ENCODE measurements at places on chromosomes 2 and 18.

- DNase-seq: no peak
These were observed 5.7 kb upstream of the KLHL29 start for GRCh38 chr2:23379220-23379695.

DNA sequence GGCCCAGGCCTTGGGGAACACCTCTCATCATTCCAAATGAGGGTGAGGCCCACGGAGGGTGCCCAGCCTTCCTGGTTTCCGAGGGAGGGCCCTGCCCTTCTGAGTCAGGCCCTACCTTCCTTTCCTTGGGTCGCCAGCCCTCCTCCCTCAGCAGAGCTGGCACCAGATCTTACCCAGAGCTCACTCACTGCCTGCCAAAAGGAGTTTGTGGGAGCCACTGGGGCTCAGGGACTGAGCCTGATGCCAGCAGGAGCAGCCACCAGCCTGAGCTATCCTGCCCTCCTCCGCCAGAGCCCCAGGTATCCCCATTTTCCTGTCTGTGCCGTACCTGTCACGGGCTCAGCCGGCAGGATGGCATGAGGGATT, 64.1 kb downstream of the NRP2 start:
- DNase-seq: no peak

GRCh38 chr2:149611100-149611820, 23.7 kb upstream of the MMADHC start:
- no peak for DNase-seq

- no peak for DNase-seq
These were observed 29.3 kb downstream of the PELI1 start for GRCh38 chr2:64114912-64115277.

- DNase-seq: no peak
These were observed 106.3 kb downstream of the TTN start for GRCh38 chr2:178700922-178701342.

DNA sequence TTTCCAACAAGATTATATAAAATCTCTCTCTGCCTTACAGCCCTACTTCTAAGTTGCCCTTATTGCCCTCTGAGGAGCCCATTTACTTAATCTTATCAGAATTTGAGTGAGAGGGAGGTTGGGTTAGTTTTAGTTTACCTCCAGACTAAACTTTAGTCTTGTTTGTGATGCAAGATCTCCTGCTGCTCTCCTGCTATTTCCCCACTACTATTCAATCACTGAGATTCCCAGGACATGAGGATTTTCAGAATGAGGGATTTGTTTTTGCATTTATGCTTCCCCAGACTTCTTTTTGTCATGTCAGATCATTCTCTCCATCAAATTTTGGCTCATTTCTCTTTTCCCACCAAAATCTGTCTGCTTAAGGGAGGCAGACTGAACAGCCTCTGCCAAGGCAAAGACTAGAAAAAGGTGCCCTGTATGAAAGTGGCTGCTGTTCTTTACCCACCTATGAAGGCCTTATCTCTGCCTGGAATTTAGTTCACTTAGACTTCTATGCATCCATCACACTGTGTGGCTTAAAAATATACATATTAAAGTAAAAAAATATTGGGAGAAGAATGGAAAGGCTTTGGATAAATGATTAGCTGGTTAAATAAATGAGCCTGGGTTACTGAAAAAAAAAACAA, 401.3 kb downstream of the PID1 start:
- DNase-seq: no peak

GRCh38 chr18:67771271-67771670, 254.8 kb upstream of the DSEL start:
- DNase-seq: no peak

GRCh38 chr2:241546771-241547498, 11.6 kb upstream of the BOK start:
- DNase-seq: no peak

- DNase-seq: no peak
These were observed 64.1 kb downstream of the CCDC93 start for GRCh38 chr2:117949806-117950205.

GRCh38 chr2:64295326-64296139, 151.3 kb upstream of the PELI1 start:
- DNase-seq: no peak

DNA sequence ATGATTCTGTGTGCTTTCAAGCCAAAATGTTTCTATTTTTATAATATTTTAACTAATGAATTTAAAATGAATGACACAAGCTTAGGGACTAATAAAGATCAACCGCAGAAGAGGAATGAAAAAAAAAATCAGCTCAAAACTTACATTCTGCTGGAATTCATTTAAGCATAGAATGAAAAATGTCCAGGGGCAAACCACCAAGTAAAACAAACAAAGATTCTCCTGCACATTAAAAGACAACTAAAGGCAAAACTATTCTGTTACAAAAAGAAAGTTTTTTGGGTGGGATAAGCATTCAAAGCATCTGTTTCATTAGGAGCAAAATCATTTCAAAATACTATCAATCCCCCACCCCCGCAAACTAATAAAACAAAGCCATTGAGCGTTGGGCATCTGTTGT, 99.3 kb upstream of the SOX11 start:
- no peak for DNase-seq

- no peak for DNase-seq
These were observed 20.6 kb downstream of the NPAS2 start for GRCh38 chr2:100840519-100840918.

GRCh38 chr2:6337472-6337820, 528.3 kb downstream of the CMPK2 start:
- DNase-seq: no peak

DNA sequence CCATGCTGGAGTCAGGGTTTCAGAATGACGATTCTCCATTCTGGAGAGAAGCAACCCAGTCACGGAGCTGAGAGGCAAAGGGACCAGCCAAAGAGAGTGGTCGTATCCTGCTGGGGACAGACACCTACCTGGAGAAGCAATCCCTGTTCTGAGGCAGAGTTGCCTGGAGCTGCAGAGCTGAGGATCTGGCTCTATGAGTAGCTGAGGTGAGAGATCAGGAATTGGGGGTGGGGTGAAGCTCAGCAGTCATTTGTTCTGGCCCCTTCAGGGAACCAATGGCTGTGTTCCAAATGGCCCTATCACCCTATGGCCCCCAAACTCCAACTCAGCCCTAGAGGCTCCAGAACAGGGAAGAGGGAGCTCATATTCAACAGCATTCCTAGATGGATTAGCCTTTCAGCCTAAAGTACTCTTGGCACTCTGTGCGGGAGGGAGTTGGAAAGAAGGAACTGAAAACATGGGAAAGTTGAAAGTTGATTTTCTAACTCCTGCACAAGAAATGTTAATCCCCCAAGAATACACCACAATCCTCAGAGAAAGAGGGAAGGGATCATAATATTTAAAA, 3.3 kb upstream of the ATRAID start:
- no peak for DNase-seq

DNA sequence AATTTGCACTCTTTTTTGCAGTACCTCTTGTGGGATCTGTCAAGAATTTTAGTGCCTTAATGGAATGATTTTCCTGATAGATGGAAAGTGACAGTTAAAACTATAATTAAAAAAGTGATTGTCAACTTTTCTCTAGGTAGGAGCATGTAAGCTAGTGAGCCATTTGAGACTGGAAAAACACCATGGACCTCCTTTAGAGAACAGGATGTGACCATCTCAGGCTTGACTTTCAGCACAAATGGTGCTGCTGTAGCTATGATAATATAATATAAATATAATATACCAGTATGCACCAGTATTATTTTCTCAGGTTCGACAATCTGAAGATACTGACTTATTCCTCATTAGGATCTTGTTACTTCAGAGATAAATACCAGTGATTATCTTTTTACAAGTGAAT, 27.8 kb downstream of the ZNF236 start:
- DNase-seq: no peak

DNA sequence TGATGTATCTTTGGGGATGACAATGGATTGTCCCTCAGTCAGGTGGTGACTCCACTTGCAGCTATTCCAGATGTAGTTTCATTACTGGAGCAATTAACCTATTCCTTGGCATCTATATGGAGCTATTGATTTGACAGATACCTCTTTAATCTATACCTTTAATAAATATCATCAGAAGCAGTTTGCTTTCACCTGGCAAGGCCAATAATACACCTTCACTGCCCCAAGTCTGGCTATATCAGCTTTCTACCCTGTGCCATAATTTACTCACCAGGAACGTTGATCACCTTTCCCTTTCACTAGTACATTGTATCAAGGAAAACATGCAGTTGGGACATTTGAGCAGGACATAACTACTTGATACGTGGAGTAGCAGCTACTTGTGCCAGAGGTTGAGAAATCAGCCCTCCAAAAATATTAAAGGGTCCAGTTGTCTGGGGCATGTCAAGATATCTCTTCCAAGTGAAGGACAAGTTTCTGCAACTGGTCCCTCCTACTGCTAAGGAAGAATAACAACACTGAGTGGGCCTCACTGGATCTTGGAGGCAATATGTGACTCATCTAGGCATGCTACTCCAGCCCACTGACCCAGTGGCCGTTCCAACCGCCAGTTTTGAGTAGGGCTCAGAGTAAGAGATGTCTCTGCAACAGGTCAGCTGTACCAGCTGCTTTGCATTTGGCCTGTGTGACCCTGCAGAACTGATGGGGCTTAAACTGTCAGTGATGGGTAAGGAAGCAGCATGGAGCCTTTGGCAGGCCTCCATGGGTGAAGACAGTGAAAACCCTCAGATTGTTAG, 67.0 kb downstream of the PSMG2 start:
- DNase-seq: no peak

GRCh38 chr2:192004188-192004963, 157.5 kb upstream of the CAVIN2 start:
- DNase-seq: no peak

DNA sequence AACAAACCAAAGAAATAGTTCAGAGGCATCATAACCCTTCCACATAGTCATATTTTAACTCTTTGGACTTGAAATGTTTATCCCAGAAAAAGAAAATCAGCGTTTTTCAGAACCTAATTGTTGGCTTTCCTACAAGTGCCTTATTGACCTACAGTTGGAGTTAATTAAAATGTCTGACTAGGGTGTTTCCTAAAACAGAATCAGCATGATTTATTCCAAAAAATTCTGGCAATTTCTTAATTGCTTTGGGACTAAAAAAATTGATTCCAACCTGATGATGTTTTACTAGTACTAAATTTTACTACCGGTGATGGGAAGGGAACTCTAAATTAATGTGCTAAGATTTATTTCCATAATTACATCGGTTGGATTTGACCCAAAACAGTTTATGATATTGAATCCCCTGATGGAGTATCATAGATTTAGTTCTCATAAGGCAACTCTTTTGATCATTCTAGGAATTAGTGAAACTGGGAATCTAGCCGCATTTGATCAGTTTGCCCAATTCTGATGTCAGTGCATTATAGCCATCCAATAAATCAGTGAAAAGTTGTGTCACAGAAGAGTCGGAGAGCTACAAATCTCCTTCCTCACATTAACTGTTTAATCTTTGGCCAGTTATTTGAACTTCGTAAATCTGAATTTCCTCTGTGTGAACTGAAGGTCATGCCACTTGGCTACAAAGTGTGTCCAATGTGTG, 134.3 kb upstream of the DSEL start:
- no peak for DNase-seq

DNA sequence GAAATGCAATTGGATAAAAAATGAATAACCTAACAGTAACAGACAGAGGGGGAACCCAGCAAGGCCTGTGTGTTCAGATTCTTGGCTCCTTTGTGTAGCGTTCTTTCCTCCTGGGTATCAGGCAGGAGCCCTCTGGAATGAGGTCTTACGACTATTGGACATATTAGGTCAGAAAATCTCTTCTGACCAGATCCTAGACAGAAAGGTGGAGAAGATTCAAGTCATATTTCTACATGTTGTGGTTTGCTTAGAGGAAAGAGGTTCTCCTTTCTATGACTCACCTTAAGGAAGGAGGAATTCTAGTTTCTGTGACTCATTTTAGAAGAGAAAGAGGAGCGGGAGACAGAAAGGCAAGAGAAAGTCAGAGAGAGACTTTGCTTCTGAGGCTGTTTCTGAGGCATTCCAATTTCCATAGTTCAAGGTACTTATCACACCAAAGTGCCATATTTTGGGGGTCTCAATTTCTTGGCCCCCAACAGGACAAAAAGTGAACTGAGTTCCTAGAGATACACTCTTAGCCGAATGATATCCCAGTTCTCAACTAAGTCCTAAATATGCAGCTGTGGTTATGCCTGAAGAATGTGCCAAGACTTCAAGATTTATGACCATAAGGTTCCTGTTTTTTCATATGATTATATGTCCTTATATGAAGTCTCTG, 618.6 kb downstream of the ZEB2 start:
- no peak for DNase-seq

- DNase-seq: no peak
These were observed 41.1 kb downstream of the PLEKHB2 start for GRCh38 chr2:131146231-131146630.

GRCh38 chr2:96105994-96106715, 10.2 kb downstream of the ADRA2B start:
- DNase-seq: no peak

- DNase-seq: no peak
These were observed 9.0 kb upstream of the CREG2 start for GRCh38 chr2:101396316-101396717.

DNA sequence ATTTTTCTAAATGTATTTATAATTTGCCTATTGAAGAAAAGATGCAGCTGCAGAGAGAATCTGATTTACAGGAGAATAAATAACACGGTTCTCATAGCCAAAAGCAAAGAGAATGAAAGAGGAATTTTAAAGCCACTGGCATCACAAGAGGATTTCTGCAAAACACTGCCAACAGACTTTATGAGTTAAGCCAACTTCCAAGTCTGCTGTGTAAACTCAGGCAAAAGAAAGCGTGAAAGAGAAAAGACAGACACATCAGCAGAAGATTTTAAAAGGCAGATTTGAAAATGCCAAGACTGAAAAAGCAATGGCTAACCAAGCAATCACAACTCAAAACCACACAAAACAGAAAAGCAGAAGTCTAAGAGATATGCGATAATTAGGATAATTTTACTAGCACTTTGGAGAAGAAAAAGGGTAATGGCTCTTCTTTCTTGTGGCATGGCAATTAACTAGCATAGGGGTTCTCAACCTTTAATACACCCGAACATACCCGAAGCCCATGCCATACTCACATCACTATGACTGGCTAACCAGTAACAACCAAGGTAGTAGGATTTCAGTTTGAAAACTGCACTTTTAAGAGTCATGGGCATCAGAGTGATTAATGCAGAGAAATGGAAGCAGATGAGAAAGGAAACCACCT, 4.9 kb downstream of the DARS1 start:
- no peak for DNase-seq

GRCh38 chr2:196099916-196100315, 31.3 kb upstream of the DNAH7 start:
- no peak for DNase-seq

GRCh38 chr2:201130524-201131186, 14.7 kb downstream of the CFLAR start:
- DNase-seq: no peak

DNA sequence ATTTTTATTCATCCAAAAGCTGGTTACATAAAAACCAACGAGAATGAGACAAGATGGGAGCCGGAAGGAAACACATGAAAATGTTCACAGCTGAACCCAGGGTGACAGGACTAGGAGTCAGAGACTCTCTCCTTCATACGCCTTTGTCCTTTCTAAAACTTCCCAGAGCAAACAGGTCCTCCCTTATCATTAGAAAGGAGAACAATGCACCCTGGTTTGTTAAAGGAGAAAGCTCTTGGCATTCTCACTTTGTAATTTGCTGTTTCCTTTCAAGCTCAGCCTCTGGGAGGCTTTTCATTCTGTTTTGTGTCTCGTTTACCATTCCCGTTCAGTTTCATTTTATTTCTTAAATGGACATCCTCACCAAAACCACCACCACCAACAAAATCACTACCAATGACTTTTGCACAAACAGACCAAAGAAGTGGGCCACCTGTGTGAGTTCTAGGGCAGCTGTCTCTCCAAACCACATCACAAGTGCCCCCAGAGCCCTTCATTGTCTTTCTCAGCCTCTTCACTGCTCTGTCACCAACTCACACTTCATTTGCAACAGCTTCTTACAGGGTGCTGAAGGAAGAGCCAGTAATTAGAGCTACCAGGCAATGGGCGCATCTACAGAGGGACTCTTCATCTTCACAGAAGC, 105.3 kb downstream of the HDAC4 start:
- no peak for DNase-seq

Data from NCI-H2081 treated with DMSO at 0.1 percent for 48 hours (cell line).